ENCODE measurements at places on chromosomes 11 and 22.

- DNase-seq = no peak
Observed at GRCh38 chr11:75262961-75263852, 22.6 kb downstream of the TPBGL start.

DNA sequence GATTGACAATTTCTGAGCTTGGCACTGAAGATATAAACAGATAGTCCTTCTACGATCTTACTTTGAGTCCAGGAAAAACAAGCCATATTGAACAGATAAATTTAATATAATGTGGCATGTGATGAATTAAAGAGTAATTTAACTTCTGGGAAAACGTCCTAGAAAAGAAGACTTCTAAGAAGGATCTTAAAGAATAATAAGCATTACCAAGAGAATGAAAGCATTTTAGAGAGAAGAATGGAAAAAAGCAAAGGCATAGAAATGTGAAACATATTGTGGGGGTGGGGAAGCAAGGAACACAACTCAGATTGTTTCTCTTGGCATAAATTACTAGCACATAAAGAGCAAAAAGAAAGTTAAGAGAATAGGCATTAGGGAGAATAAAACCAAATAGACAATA lies 5.4 kb downstream of the DDIAS start:
- DNase-seq = no peak

- DNase-seq = no peak
Observed at GRCh38 chr11:116454951-116455350, 317.8 kb downstream of the BUD13 start.

- DNase-seq = no peak
Observed at GRCh38 chr11:34594603-34595002, 26.3 kb upstream of the EHF start.

DNA sequence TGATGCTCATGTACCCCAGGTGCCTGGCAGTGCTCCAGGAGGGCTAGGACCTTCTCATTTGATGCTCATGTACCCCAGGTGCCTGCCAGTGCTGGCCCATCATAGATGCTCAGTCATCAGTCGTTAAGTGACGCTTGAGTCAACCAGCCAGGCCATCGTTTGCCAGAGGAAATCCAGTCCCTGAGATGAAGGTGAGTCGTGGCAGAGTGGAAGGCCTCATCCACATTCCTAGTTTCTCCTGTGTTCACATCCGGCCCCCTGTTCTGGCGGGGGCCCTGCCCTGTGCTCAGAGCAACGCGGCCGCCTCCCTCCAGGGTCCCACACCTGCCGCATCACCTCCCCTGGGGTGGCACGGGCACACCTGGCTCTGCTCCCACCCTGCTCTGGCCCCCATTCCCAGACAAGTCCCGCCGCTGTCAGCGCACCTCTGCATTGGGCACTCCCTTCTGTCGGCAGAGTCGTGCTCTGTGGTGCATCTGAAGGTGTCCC lies 279.9 kb downstream of the BRD1 start:
- DNase-seq = no peak

DNA sequence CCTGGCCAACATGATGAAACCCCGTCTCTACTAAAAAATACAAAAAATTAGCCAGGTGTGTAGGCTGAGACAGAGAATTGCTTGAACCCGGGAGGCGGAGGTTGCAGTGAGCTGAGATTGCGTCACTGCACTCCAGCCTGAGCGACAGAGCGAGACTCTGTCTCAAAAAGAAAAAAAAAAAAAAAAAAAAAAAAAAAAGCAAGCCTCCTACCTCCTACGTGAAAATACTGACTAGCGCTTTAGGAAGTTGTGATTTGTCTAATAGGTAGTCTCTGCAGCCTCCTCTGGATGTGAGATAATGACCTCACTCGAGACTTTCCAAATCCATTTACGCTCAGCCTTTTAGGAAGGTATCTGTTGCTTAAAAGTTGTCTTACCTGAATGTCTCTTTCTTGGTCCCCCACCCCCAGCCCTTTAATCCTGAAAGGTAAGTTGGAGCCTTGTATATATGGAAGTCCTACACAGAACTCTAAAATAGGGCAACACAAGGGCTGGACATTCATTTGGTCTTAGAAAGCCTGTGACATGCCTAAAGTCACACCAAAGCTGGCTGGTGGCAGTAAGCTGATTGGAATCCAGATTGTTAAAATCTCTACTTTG lies 5.5 kb downstream of the SEPTIN3 start:
- no peak for DNase-seq

- peak; percentile 90 for DNase-seq
Observed at GRCh38 chr22:22111267-22111751, 128.7 kb upstream of the TOP3B start.

DNA sequence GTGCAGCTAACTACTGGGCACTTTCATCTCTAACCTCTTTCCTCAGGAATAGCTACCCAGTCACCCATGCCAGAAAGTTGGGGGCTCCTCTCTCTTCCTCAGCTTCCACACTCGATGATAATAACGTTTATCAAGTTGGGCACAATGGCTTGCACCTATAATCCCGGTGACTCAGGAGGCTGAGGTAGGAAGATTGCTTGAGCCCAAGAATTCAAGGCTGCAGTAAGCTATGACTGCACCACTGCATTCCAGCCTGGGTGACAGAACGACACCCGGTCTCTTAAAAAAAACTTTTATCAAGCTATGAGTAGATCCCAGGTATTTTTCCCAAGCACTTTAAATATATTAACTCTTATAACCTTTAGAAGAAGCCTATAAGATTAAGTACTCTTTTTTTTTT lies 2.0 kb downstream of the SF3A1 start:
- no peak for DNase-seq

DNA sequence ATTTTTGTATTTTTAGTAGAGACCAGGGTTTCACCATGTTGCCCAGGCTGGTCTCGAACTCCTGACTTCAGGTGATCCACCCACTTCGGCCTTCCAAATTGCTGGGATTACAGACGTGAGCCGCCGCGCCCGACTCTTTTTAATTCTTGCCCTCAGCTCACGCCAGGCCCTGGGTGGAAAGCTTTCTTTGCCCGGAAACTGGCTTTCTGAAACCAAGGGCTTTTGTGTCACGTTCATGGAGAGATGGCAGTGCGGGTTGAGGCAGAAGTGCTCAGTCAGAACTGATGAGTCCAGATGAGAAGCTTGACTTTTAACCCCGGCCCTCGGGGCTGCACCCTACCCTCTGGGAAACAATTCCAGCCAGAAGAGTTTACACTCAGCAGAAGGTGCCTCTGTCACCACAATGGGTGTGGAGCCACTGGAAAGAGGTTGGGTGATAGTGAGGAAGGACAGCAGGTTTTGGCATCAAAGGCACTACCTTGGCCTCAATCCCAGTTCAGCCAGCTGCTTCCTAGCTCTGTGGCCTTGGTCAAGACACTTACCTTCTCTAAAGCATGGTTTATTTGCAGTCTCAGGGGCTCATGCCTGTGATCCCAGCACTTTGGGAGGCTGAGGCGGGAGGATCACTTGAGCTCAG lies 890 bp upstream of the ARFGAP3 start:
- no peak for DNase-seq

DNA sequence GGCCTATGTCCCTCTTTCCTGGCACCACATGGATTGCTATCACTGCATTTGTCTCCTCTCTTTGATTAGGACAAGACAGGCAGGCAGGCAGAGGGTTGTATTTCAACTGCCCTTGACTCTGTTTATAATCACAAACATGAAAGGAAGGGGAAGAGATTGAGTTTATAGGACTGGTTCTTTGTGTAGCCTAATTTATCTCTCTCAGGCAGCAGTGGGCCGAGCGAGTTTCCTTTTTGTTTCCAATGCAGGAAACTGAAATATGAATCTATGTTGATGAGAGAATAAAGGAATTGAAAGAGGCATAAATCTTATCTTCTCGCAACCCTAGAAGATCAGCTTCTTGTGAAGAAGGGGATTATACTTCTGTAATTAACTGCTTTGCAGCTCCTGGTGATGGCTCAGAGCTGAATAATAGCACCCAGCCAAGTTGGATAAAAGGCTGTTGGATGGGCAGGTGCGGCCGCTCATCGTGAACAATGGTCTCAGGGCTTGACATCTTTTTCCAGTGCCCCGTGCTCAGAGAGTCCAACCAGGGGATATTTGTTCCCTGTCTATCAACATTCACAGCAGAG lies 80.6 kb upstream of the SYT13 start:
- DNase-seq = no peak

GRCh38 chr11:128518493-128519207 lies 68.7 kb downstream of the ETS1 start:
- peak; percentile 45 for DNase-seq

DNA sequence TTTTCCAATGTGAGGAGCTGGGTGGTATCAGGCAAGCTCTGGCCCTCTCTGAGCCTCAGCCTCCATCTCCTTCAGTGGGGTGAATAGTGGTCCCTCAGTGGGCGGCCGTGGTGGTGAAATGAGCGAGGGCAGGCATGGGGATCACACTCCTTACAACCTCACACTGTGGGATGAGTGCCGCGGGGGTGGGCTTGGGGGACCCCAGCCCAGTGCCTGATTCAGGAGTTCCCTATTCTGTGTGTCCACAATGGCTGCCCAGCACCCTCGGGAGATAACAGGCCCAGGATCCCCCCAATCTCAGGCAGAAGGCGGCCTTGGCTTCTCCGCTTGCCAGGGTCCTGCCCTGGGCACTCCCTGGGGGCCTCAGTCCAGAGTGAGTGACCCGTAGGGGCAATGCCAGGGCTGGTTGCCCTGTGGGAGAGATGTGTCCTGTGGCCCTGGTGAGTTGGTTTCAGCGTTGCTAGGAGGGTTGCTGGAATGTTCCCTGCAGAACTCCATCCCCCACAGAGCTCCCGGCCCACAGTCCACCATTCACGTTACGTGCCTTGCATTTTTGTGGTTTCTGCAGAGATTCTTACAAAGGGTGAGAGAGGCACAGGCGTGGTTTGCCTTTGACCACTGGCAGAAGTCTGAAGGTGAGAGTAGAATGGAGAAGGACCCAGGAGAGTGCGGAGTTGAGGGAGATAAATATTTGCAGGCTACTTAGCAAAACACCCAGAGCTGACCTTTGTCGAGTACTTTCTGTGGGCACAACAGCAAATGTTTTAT lies 2.9 kb downstream of the ALDH3B1 start:
- peak; percentile 97 for DNase-seq

DNA sequence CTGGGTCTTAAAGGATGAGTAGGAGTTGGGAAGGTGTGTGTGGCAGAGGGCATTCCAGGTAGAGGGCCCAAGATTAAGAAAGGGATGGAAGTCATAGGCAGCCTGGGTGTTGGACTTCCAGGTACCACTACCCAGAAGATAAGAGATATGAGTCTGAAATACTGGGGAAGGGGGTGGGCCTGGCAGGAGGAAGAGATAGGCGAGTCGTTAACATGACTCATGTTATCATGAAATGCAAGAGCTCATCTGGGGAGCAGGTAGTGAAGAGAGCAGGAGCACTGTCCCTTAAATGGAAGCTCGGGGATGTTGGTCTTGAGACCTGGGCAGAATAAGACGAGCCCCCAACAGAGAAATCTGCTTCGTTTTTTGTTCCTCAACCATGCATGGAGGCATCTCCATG lies 10.2 kb downstream of the ZC3H7B start:
- no peak for DNase-seq

DNA sequence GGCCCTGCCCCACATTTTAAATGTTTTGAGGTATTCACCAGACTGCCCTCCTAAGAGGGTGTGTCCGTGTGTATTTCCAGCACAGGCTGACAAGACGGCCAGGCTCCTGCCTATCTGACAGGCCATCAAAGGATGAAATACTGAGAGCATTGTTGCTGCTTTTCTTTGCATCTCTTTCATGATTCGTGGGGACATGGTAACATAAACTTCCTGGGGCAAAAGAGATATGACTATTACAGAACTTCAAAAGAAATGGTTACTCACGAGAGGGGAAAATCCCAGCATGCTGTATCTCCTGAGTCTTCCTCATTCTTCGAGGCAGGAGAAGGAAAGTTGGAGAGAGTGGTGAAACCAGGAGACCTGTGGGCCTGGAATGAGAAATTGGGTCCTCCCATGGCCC lies 10.3 kb upstream of the BIK start:
- DNase-seq = no peak

DNA sequence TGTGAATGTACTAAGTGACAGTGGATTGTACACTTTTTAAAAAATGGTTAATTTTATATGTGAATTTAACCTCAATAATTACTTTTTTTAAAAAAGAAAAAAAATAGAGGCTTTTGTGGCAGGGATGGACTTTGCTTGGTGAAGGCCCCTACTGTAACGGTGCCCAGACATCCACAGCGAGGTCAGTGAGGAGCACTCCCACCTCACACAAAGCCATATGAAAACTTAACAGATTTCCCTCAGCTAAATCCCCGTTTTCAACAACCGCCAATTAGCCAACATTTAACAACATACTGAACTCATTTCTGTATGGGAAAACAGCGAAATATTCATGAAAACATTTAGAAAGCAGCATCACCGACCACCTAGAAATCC lies 642 bp upstream of the C11orf58 start:
- DNase-seq = no peak

DNA sequence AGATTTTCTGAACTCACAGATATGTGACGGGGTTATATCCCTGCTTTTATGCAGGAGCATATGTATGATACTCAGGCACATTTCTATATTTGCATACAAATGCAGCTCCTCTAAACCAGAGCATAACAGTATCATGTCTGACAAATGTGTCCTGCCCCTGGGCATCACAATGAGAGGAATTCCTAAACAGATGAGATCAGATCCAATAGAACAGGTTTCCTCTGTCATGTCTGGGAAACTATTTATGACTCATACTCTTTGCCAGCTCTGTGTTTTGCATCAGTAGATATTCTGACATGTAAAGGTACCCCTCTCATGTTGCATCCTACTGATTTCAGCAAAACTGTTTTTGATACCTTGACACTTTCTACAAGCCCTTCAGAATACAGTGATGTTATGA lies 29.4 kb downstream of the SYT9 start:
- peak; percentile 20 for DNase-seq

- no peak for DNase-seq
Observed at GRCh38 chr11:86625544-86625943, 46.9 kb downstream of the ME3 start.

- no peak for DNase-seq
Observed at GRCh38 chr11:120105576-120105975, 32.3 kb downstream of the TRIM29 start.

- DNase-seq = no peak
Observed at GRCh38 chr22:37284805-37285355, 2.6 kb downstream of the CYTH4 start.

- DNase-seq = peak; percentile 97
Observed at GRCh38 chr11:73866586-73866996, 10.1 kb downstream of the COA4 start.

GRCh38 chr11:133064152-133064877 lies 468.0 kb downstream of the OPCML start:
- DNase-seq = peak; percentile 58

DNA sequence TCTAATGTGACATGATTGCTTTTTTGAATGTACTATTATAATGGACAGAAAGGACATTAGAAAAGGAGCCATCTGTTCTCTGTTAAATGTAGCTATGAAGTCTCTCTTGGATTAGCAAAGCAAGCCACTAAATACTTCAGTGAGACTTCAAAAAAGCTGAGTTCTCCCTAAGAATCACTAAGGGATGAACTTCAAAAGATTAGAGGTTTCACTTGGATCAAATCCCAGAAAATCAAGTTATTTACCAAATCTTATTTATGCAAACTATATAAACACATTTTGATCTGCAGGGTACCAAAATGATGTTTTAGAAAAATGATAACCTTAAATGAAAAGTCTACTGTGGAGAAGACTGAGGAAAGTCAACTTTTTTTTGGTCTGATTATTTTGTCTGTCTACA lies 82.1 kb upstream of the MTMR2 start:
- no peak for DNase-seq
